ENCODE measurements at places on chromosomes 5 and 9.
A peak's percentile ranks its signal among the peaks of the same experiment; 100 is the strongest.

- no peak for DNase-seq
Measured at GRCh38 chr5:465591-466403, 22.8 kb downstream of the EXOC3 start.

DNA sequence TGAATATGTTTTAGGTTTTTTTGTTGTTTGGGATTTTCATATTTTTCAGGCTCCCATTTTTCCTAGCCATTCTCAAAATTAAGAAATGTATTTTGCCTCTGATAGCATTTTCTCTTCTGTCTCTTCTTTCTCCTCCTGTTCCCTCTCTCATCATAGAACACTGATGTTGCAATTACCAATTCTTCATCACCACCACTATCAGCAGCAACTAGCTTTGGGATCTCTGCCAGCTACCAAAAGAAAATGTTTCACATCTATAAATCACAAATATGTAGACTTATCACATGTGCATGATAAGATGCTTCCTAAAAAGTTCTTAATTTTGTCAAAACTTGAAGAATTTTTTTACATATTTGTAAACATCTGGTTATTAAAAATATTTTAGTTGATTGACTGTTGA, 887.1 kb downstream of the MAT2B start:
- no peak for DNase-seq

GRCh38 chr9:89863837-89864236, 259.0 kb downstream of the GADD45G start:
- no peak for DNase-seq

DNA sequence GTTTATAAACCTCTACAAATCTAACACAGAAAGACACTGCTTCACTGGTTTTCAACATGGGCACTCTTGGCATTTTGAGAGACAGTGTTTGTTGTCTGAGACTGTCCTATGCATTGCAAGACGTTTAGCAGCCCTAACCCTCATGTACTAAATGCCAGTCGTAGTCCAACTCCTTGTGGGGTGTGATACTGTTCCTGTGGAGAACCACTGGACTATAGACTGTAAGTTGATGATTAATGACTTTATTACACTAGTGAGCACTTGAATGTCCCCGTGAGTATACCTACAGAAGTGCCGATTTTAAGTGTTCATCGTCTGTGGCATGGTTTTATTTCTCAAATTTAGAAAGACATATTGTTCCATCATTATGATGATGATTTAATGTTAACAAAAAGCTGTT, 46.2 kb downstream of the RECK start:
- no peak for DNase-seq

DNA sequence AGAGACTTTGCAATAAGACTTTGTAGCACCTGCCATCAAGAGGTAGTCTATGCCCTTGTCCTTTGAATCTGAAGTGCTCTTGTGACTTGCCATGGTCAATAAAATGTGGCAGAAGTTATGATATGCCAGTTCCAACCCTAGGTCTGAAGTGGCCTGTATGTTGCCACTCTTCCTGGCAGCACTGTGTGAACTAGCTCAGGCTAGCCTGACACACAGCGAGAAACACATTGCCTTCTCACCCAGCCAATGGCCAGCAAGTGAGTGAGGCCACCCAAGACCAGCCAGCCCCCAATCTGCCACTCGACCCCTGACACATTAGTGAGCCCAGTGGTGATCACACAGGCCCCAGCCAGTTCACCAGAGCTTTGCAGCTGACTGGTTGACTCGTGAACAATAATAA, 52.7 kb upstream of the OSMR start:
- DNase-seq, result no peak

- DNase-seq, result no peak
Measured at GRCh38 chr9:27471366-27471765, 52.7 kb upstream of the IFNK start.

- DNase-seq, result peak; percentile 9
Measured at GRCh38 chr9:37386988-37387387, 35.5 kb upstream of the GRHPR start.

Data from fibroblast of mammary gland (primary cell).